Stimulated activated CD4-positive, alpha-beta T cell treated with anti-CD3 and anti-CD28 coated beads, Interleukin-12 subunit alpha, Interleukin-12 subunit beta, amount 100 ng/mL, for 4 hours (primary cell): ENCODE measurements at places on chromosomes 2 and 18.

DNA sequence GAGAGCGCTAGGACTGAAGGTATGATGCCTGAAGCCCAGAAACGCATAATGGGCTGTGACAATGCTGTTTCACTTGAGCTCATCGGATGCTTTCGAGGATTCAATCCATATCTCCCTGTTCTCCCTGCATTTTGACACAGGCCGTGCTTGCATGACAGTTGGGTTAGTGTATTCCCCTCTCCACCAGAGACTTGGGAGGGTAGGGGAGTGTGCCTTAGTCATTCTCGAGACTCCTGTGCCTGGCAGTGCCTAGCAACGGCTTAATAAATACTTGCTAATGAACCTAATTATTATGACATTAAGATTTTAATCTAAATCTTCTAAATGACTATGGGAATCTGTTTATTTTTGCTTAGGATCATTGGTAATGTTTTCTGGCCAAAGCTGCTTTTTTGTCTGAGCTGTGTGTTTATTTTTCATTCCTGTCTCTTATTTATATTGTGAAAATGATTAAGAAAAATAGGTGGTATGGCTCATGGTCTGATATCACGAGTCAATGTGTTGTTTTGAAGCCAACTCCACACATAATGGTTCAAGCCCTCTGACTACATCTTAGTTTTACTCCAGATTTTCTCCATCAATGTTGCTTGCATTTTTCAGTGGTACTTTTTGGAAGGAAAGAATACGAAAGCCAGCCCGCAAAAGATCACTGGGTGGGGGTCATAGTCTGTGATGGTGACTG, 61.3 kb downstream of the NEDD4L start:
- no peak for DNase-seq

GRCh38 chr2:75324141-75324540, 124.8 kb upstream of the TACR1 start:
- no peak for DNase-seq

GRCh38 chr18:65876310-65876709, 125.5 kb downstream of the CDH7 start:
- no peak for DNase-seq

DNA sequence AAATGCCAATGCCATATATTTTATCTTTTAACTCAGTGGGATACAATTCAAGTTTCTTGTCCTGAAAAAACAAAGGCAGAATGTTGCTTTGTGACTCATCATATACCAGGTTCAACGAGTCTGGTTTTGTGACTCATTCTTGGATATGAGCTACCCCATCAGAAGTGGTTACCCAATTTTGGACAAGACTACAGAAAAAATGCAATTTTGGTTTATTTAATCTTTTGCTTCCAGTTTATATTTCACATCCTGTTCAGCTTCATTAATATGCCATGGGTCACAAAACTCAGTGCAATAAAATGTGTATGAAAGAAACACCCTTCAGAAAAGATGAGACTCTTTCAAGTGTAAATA, 25.0 kb downstream of the FN1 start:
- no peak for DNase-seq

- DNase-seq: no peak
Observed at GRCh38 chr18:66587430-66587829, 16.5 kb downstream of the CDH19 start.

DNA sequence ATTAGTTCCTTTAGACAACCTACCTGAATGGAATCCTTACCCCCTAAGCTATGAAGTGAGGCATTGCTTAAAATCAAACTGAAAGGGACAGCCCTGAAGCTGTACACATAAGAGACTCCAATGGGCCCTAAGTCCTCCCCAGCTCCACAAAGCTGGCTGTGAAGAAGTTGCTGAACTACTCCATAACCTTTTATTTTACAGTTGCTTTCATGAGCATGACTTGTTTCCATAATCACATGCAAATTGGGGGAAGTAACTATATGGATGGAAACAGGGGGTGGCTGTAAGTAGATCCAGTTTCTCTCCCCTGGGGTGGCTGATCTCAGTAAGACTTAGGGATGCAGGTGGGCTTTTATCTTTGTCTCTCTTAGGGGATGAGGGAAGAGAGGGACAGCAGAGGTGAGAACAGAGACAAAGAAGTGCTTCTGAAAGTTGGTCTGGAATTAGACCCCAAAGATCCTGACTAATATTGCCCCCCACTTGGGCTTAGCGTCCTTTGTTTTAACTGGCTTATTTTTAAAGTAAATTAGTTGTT, 5.5 kb downstream of the FZD5 start:
- no peak for DNase-seq

DNA sequence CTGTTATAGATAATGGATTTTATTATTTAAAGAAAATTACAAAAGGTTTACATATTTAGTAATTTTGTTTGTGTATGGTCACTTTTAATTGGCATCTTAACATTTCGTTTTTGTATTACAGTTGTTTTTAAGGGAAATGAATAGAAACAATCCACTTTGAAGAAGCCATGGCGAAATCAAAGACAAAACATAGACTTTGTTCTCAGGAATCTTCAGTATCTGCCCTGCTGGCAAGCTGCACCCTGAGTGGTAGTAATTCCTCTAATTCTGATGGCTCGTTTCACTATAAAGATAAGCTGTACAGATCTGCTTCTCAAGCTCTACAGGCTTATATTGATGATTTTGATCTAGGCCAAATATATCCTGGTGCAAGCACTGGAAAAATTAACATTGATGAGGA, 2.7 kb downstream of the C18orf54 start:
- no peak for DNase-seq

GRCh38 chr18:62438402-62438801, 84.4 kb upstream of the ZCCHC2 start:
- no peak for DNase-seq

GRCh38 chr2:69828938-69829255, 563 bp upstream of the GMCL1 start:
- no peak for DNase-seq

GRCh38 chr18:54558609-54559585, 32.1 kb upstream of the DYNAP start:
- DNase-seq: no peak

GRCh38 chr2:159946326-159946999, 116.0 kb downstream of the PLA2R1 start:
- DNase-seq: no peak

GRCh38 chr2:230905448-230906421, 19.3 kb downstream of the GPR55 start:
- DNase-seq: peak; percentile 81

DNA sequence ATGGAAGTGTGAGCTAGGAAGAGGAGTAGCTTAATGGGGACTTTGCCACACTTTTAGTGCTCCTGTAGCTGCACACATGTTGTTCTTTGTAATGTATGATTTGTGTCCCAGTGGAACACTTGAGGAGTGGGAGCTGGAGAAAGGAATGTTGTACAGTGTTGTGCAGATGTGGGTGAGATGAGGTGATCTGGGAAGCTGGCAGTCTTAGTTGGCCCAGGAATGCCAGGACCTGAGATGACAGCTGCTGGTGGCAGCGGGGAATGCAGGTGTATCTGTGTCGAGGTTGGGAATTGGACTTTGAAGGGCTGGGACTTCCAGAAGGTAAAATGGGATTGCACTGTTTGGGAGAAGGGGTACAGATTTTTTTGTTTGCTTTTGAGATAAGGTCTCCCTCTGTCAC, 23.6 kb downstream of the NEDD4L start:
- no peak for DNase-seq

GRCh38 chr2:160085662-160086061, 23.2 kb upstream of the PLA2R1 start:
- DNase-seq: no peak

GRCh38 chr2:149409506-149409905, 79.1 kb downstream of the LYPD6 start:
- no peak for DNase-seq

DNA sequence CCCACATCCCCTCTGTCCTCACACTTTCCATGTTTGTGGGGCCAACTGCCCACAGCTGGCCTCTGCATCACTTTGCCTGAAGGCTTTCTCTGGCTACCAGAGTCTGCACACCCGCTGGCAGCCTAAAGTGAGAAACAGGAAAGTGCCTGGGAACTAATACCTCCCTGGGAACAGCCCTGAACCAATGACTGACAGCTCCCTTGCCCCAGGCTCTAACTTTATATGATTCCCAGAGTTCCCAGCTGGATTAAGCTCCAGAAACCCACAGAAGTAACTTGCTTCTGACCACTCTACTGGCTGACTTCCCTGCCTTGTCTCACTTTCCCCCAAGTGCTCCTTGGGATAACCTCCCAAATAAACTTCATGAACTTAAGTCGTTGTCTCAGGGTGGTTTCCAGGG, 159.6 kb upstream of the LMAN1 start:
- DNase-seq: no peak

GRCh38 chr2:216308576-216308975, 63.7 kb downstream of the MARCHF4 start:
- no peak for DNase-seq

- no peak for DNase-seq
Observed at GRCh38 chr2:190615555-190616200, 33.2 kb upstream of the NAB1 start.

DNA sequence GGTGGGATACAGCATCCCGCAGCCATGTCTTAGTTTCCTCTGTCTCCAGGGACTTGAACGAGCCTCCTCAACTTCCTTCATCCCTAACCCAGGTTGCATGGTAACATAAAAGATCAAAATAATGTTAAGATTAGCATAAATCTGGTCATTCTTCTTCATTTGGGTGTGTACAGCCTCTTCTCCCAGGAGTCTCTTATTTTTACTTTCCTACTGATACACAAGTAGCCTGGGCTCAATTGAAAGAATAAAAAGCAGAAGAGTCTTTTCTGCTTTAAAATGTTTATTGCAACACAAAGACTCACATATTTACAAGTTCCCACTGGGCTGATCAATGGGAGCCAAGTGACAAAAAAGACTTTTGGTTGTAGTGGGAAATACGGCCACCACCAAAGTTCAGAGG, 137.9 kb upstream of the PID1 start:
- DNase-seq: no peak

DNA sequence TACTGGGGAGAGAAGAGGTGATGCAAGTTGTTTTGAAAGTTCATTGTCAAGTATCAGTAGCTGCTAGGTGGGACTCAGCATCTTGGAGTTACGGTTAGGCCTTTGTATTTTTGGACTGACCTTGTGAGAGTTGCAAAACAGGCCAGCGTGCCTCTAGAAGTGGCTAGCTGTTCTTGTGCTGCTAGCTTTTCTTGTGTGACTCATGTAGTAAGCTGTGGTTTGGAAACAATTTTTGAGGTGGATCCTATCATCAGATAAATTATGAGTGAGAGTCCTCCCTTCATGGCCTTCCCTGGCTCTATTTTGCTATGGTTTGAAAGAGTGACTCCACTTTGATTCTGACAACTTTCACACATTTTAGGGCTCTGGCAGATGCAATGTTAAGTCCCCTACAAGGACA, 409.2 kb upstream of the HS6ST1 start:
- no peak for DNase-seq

- DNase-seq: no peak
Observed at GRCh38 chr2:54771166-54771885, 47.9 kb downstream of the EML6 start.

GRCh38 chr2:46297546-46298271, 502 bp downstream of the EPAS1 start:
- DNase-seq: peak; percentile 66

GRCh38 chr18:44652722-44653121, 28.0 kb upstream of the SETBP1 start:
- no peak for DNase-seq

DNA sequence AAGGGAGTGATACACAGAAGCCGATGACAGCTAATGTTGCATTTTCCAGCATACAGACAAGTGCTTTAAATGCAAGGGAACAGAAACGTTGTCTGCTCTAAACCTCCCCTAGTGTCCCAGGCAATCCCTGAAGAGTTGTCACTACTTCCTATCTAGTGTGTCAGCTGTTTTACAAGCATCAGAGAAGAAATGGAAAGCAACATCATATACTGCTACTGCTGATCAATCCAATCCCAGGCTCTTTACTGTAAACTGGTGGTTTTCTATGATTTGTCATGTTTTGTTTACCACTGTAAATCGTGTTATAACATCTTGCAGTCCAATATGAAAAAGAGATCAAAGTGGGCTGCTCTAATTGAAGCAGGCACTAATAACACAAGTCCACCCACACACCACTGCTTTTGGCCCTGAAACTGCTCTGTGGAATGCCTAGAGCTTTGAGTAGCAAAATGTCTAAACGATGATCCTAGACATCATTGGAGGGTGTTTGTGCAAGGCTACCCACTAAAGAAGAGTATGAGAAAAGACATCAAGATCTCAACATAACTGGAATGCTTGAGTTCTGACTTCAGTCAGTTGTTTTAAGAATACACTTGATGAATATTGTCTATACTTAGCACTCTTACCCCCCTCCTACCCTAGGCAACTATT, 18.1 kb upstream of the ROCK1 start:
- no peak for DNase-seq

- DNase-seq: peak; percentile 81
Observed at GRCh38 chr2:26745609-26746327, 18.3 kb upstream of the SLC35F6 start.

- DNase-seq: no peak
Observed at GRCh38 chr2:181273986-181274385, 183.2 kb upstream of the ITGA4 start.

DNA sequence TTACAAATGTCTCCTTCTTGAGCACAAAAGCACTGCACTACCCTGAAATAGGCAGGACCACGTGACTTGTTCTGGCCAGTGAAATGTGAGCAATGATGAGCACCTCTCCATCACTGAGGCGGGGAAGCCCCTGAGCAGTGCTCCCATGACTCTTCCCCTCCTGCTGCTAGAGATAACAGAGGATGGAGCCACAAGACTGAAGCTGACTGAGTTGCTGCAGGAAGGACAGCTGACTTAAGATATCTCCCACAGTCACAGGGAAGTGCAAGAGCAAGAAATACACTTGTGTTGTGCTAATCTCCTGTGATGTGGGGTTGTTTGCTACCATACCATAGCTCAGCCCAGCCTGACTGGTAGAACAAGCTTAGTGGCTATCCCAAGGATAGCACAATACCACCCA, 38.7 kb downstream of the STK39 start:
- no peak for DNase-seq

GRCh38 chr2:127014224-127014623, 92.7 kb downstream of the BIN1 start:
- DNase-seq: no peak

DNA sequence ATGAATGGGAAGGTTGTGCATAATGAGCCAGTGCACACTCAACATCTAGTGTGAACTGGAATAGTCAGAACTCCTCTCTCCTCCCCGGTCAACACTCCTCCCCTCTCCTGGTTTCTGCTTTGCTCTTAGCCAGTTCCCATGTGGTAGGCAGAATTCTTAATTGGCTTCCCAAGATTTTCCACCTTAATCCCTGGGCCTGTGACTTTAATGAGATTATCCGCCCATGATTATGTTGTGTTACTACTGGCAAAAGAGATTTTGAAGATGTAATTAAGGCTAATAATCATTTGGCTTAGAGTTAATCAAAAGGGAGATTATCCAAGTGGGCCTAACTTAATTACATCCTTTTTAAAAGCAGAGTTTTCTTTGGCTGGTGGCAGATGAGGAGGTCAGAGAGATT, 34.2 kb upstream of the REV1 start:
- DNase-seq: no peak
